A673 (cell line): ENCODE measurements at places on chromosomes 13 and 19.

GRCh38 chr13:23710366-23710765, 140.2 kb downstream of the TNFRSF19 start:
- no peak for DNase-seq

DNA sequence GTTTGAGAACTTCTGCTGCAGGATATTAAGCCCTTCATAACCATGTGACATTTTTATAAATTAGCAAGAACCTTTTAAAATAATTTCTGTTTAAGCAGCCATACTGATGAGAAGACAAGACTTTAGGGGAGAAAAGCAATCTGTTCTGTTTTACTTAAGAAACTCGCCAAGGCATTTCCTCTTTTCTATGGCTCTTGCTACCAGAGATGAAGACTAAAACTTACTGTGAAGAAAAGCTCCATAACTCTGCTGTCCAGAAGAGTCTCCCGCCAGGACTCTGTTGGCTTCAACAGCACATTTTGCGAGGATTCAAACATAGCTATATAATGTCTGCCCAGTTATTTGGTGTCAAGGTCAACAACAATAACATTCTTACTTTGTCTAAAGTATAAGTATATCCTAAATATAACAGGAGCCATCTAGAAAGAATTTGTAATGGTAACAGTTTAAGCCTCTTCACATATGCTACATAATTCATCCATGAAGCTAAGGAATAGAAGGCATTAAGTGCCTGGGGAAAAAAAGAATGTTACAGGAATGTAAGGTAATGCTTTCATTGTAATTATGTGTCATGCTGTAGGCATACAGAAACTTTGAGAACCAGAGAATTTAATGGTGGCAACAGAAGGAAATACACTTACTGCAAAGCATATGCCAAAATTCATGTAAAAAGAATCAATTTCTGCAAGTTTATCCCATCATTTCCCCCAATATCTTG, 53.2 kb upstream of the EEF1AKMT1 start:
- no peak for DNase-seq

GRCh38 chr19:45793876-45794275, 1.2 kb upstream of the DMWD start:
- no peak for DNase-seq

- peak; percentile 40 for DNase-seq
Observed at GRCh38 chr19:17686023-17686521, 2.1 kb downstream of the UNC13A start.

DNA sequence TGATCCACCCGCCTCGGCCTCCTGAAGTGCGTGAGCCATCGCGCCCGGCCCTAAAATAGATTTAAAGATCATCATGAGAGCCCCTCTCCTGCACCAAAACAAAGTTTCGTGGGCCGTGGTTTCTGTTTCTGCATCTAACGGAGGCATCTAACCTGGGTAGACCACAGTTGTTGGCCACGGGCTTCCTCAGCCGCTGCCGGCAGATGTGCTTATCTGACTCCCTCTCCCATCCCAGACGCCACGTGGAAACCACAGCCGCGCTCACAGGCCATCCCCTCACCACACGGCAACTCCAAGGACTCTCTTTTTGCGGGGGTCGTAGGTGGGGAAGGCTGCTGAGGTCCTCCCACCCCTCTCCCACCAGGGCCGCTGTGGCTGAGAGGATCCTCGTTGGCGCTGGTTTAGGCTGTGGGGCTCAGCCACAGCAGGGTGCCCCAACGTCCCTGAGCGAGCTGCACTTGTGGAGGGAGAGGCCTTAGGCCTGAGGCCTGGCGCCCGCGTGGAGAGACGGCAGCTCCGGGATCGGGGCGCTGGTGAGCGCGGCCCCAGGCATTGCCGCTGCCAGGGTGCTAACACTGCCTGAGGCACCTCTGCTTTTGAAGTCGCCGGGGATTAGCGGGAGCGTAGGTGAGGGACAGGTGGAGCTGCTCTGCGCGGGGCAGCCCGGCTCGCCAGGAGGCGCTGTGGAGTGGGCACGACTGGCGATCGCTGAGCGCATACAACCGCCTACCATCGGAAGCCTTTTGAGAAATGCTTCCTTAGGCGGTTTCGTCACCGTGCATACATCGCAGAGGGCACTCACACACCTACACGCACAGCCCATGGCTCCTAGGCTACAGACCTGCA, 8.9 kb downstream of the ZSCAN1 start:
- DNase-seq = no peak

DNA sequence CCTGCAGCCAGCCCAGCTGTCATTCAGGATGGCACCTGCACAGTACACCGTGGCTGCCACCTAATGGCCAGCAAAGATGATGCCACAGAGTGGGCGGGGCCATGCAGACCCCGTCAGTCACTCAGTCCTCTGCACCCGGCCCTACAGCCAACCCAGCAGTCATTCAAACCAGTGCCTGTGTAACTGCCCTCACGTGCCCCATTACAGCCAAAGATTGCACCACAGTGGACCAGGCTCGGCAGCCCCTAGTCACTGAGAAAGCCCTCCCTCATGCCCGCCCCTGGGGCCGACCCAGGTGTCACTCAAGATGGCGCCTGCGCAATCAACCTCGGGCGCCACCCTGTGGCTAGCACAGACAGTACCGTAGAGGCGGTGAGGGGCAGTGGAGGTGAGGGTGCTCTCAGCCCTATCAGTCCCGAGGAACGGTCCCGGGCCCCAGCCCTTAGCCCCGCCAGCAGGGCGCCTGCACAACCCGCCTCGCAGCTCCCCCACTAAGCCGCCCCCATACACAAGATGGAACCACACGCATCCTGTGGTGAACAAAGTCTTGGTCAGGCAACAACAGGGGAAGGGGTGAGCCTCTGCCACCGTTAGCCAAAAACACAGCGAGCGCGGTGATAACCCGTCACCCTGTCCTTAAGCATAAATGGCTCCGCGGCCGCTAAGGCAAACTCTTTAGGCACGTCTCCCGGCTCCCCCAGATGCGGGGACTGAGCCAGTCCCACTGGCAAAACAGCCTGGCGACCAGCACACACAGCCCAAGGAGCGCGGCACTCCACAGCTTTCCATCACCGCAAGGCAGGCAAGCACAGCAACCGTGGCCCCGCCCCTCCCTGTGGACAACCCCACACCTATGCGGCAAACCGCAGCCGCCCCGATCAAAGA, 2.3 kb downstream of the PEG3 start:
- peak; percentile 79 for DNase-seq

DNA sequence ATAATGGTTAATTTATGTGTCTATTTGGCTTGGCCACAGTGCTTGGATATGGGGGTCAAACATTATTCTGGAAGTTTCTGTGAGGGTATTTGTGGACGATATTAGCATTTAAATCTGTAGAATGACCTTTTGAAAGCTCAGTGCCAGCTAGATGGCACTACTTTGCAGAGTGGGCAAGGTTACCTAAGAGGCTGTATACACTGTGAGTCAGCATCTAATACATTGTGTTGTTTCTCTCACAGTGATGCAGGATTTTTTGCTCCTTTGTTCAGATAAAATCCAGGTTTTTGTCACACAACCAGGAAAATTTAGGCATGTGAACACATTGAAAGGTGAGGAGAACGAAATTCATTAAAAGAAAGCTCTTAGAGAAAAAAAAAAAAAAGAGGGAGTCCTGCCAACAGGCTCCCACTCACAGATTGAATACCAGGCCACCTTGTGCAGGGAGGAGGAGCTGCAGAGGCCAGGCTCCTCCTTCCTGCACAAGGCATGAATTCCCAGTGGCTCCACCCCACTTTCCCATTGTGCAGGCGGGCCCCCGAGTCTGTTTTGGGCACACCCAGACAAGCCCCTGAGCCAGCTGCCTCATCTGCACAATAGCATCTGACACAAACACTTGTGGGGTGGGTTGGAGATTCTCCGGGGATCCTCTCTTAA, 551.0 kb upstream of the ATXN8OS start:
- no peak for DNase-seq

- DNase-seq = peak; percentile 90
Observed at GRCh38 chr19:19224852-19225494, 13.2 kb downstream of the NCAN start.

DNA sequence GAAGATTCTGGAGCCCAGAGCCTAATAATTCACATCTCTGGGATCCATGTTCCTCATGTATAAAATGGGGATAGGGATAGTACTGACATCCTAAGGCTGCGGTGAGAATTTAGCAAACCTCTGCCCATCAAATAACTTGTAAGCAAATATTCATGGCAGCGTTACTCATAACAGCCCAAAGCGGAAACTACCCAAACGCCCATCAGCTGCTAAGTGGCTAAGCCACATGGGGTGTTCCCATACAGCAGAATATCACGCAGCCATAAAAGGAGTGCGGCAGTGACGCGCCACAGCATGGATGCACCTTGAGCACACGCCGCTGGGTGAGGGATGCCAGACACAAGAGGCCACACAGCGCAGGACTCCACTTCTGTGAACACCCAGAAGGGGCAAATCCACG, 19.7 kb downstream of the VRK3 start:
- DNase-seq = no peak

DNA sequence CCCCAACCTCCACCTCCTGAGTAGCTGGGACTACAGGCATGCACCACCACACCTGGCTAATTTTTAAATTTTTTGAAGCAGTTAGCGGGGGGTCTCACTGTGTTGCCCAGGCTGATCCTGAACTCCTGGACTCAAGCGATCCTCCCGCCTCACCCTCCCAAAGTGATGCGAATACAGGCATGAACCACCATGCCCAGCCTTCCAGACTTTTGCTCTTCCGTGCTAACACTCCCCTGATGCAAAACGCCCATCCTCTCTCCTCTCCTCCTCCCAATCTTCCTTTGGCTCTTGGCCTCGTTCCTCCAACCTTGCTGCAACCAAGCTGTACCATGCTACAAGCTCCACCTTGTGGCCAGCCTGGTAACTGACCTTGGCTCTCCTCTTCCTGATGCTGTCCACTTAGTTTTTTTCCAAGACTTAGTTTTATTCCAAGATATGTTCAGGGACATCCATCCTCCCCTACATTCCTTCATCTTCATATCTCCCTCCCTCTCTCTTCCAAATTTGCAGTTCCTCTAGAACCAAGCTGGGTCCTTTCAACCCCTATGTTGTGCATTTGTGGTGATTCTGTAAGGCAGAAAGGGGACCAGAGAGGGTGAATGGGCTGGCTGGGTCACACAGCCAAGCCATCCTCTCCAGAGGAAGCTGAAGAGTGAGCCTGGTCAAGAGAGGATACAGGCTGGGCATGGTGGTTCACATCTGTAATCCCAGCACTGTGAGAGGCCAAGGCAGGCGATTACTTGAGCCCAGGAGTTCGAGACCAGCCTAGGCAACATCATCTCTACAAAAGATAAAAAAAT, 32.8 kb downstream of the TINCR start:
- DNase-seq = peak; percentile 48

- DNase-seq = no peak
Observed at GRCh38 chr13:98752467-98753290, at the start of gene SLC15A1. Gene SLC15A1, minus strand, starts transcription at chr13:98752672. Its CDS starts 74 bp downstream, at chr13:98752598.

DNA sequence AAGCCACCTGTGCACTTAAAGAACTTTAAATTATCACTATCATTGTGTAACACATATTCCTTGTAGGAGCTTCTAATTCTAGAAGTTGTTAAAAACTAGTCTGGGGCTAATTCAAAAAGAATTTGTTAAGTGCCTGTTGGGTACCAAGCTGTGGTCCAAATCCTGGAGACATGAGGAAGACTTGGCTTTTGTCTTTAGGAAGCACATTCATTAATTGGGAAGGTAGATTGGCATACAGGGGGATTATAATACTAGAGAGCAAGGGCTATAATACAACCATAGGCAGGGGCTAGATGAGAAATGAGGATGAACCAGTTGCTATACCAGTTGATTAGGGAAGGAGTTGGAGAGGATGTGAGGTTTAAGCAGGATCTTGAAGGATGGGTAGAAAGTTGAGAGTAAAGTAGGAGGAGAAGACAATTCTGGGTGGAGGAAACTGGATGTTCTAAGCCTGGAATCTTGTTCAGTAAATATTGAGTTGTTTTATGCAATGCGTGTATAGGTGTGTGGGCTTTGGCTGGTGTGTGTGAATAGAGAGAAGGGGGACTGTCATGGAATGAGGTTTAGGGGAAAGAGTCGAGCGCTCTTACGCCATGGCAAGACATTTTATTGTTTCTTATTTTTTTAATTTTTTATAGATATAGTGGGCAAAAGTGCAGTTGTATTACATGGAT, 350.1 kb downstream of the GPC5 start:
- no peak for DNase-seq

DNA sequence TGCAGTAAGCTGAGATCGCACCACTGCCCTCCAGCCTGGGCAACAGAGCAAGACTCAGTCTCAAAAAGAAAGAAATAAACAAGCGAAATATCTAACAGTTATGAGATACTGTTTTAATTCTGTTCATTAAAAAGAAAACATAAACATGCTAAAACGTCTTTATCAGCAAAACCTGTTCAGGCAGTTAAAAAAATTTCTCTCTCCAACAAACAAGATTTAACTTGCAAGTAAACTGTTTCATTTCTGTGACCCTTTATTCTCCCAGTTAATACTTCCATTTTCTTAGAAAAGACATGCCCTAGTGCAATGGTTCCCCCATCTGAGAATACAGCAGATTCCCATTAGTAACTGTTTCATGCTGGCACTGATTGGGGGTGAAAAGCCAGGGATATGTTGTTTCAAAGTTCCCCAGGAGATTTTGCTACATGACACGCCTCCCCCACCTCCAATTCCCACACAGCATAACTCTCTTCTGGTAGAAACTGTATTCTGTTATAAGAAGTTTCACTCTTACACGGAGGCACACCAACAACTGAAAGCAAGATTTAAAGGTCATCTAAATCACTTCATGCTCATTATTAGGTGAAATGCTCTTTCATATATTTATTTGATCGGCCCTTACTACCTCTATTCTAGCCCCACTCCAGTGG, 24.4 kb downstream of the ELF1 start:
- DNase-seq = no peak

DNA sequence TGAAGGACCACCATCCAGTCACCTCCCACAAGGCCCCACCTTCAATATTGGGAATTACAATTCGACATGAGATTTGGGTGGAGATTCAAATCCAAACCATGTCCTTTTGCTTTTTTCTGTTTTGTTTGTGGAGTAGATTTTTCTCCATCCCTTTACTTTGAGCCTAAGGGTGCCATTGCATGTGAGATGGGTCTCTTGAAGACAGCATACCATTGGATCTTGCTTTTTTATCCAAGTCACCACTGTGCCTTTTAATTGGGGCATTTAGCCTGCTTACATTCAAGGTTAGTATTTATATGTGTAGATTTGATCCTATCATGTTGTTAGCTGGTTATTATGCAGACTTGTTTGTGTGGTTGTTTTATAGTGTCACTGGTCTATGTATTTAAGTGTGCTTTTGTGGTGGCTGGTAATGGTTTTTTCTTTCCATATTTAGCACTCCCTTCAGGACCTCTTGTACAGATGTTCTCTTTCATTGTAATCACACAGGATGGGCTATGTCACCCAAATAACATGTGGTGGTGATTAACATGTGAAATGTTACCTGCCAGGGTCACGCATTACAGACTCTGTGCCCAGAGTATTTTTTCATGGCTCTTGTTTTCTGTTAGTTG, 58.0 kb downstream of the ZNF823 start:
- DNase-seq = no peak

GRCh38 chr19:49361438-49362047, 673 bp downstream of the TEAD2 start:
- DNase-seq = peak; percentile 88

- no peak for DNase-seq
Observed at GRCh38 chr13:27283906-27284493, 13.4 kb downstream of the RASL11A start.
